GM19239 (cell line): ENCODE measurements at places on chromosomes 1 and 21.

DNA sequence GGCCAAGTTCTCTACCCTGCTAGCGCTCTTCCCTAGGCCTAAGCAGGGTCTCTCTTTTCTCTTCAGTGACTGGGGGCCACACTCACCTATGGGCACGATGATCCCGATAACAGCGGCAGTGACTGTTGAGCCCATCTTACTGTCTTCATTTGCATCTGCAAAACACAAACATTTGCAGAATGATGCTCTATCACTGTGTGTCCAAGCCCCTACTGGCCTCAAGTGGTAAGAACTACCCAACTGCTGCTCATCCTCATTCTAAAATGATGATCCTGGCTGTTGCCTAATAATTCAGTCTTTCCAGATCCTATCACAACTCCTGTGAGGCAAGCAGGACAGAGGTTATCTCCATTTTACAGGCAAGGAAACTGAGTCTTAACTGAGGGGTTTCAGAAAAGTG lies 16.7 kb upstream of the MAGOH start:
- no peak for DNase-seq

- no peak for DNase-seq
Measured at GRCh38 chr1:201506092-201506491, 831 bp downstream of the CSRP1 start.

DNA sequence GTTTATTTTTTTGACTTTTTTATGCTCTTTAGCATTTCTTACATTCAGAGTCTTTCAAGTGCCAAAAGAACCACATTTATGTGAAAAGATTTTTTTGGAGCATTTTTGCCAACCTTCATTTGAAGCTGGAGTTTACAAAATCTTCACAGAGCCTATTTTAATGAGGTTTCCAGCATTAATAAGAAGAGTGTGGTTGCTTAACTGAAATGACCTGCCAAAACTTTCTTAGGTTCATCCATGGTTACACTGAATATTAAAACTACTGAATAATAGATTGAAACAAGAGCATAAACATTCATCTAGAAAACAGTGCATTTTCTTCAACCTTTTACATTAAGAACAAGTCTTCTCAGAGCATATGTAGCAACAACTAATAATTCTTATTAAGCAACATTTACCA lies 672.3 kb upstream of the CXADR start:
- DNase-seq, result no peak

- DNase-seq, result no peak
Measured at GRCh38 chr1:169085911-169086310, 20.6 kb upstream of the ATP1B1 start.

DNA sequence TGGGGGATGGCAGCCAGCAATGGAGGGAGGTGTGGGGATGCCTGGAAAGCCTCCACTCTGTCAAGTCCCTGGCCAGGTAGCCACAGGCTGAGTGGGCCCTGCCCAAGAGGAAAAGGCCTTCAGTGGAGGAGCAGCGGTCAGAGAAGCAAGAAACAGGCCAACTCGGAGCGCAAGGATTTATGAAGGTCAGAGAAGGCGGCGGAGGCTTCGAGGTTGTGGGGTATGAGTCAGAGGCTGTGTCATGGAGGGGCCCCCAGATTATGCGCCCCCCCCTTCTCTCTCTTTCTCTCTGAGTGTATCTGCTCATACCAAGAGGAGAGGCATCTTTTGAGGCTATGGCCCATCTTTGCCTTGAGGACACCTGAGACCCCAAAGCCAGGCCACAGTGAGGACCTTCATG lies 99.5 kb downstream of the CASZ1 start:
- no peak for DNase-seq

GRCh38 chr1:232464325-232464724 lies 165.6 kb downstream of the SIPA1L2 start:
- DNase-seq, result no peak

DNA sequence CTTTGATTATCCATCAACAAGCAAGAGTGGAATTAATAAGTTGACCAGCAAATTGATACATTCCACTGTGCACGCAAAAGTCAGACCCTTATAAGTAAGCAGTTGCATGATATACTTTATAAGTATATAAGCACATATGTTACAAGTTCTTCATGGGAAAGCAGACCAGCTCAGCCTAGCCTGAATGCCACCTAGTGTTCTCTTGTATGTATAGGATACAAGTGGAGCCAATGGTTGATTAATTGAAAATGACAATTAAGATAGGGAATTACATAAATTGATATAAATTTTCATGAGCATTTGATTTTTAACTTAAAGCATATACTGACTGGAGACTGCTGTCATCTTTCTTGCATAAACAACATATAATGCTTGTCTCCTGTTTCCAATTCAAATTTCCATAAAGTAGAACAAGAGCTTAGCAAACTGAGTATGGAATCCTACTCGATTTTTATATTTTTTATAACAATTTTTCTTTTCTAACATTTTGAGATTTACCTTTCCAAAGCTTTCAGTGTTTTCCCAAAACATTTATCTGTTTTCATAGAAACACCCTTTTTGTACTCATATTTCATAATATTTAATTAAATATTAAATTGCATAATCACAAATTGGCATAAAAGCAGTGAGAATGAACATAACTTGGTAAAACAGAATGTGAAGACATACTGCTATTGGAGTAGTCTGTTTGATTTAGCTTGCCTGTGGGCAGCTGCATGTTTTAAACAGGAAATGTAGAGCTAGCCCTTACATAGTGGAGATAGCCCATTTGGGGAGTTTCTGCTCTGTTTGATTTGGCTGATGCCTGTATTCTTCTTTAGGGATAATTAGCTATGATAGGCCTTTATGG lies 62.8 kb downstream of the MAGI3 start:
- no peak for DNase-seq

DNA sequence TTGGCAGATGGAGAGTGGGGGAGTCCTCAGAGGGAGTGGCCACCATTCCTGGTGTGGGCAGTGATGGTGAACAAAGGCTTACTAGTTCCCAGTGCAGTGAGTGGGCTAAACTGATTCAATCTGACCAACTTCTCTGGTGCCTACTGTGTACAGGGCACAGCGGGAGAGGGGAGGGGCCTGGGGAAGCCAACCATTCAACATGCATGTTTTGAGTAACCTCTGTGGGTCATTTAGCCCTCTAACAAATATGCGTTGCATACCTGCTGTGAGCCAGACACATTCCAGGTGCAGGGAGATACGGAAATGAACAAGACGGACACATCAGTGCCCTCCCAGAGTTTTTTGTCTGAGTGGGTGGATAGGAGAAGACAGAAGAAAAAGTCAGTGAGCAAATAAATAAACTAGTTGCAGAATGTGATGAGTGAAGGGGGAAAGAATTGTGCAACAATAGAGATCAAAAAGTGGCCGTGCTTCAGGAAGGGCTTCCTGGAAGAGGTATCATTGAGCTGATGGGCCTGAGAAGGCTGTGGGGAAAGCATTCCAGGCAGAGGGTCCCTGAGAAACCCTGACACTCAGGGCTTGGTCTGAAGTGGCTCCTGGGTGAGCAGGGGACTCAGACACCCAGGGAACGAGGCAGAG lies 78.8 kb downstream of the EPHB2 start:
- DNase-seq, result no peak

- DNase-seq, result no peak
Measured at GRCh38 chr21:21481239-21481638, 483.0 kb downstream of the NCAM2 start.

DNA sequence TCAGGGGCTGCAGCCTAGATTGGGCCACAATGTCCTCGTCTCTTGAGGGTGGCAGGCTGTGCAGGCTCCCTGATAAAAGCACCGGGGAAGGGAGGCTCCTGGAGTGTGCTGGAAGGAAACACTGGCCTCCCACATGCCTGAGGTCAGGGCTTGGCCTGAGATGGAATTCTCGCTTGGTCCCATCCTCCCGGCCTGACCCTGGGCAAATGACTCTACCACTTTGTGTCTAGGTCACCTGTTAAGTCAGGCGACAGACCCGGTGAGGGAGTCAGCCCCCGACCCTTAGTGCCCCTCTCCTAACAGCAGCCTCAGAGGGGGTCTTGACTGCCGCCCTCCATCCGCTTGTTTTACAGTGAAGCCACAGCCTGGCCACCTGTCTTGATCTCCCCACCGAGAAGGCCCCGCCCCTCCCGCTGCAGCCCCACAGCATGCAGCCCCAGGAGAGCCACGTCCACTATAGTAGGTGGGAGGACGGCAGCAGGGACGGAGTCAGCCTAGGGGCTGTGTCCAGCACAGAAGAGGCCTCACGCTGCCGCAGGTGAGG lies 2.5 kb downstream of the SMIM1 start:
- no peak for DNase-seq

DNA sequence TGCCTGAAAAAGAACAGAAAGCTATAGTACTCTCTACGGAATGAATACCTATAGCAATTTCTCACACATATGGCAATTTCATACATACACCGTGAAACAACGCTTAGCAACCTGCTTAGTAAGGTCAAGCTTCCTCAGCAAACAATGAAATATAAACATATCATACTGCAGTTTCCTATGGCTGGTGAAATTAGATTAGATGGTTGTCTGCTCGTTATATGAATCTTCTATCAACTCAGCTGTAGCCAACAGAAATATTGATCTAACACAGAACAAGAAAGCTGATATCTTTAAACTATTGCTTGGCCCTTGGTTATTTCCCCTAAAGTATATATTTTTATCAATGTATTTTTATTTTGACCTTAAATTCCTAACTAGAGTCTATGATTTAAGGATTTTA lies 187.8 kb downstream of the SLC44A5 start:
- DNase-seq, result no peak

DNA sequence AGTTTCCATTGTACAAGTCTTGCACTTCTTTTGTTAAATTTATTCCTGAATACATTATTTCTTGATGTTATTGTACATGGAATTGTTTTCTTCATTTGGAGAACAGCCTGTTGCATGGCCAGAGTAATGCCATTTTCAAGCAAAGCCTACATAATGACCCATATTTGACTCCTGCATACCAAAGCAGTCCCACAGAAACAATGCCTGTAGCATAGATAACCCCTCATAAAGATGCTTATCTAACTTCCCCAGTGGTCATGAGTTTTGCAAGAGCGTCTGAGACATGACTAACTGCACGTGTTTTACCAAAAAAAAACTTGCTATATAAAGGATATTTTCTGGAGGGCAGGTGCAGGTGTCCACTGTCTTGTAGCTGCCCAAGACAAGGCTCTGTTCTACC lies 30.3 kb upstream of the RLF start:
- DNase-seq, result no peak

GRCh38 chr1:202227053-202227672 lies 33.6 kb downstream of the LGR6 start:
- DNase-seq, result no peak

DNA sequence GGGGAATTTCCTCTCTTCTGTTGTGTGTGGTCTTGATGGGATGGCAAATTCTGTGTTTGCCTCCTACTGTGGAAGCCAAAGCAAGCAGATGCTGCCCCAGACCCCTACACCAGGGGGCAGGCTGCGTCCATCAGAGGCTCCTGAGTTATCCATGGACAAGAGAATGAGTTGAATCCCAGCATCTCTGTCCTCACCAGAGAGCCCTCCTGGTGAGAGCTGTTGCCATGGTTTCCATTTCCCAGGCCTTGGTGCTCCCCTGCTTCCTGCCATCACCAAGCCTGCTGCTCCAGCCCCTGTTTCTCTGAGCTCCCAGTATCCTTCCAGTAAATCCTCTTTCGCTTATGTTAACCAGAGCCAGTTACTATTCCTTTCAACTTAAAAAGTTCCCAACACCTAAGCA lies 20.4 kb upstream of the GNG12 start:
- no peak for DNase-seq

DNA sequence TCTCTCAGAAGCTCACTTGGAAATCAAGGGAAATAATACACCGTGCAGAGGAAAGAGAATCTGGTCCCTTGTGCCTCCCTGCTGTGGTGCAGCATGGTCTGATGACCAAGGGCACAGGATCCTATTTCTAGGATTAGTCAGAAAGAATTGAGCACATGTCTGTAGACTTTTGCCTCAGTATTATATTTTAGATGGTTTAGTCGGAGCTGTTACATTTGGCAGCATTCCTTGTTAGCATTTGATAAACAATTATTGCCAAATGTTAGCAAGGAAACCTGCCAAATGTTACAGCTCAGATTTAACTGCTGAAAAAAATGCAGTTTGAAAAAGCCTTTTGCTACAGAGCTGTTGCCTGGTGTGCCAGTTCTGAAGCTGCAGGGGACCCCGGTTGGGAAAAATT lies 183.5 kb upstream of the DPYD start:
- DNase-seq, result no peak

DNA sequence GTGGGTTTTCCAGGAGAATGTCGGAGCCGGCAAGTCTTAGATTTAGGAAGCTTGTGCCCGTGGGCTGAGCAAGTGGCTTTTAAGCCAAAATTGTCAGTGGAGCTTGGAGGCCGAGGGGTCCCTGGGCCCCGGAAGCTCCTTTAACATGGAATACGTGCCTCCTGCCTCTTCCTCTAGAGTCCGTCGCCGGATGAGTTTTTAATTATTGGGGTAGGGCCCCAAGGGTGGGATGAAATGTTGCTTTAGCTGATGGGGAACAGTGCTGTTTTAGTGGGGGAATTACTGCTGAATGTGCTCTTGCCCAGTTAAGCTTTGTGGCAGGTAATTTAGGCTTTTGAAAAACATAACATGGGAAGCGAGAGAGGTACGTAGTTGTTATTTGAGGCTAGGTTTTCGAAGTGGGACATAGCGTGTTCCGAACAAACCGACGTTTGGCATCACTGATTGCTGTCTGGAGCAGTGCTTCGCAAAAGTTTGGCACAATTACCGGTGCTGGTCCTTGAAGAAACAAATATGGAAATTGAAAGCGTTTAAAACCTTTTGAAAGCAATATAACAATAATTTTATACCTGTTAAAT lies 786 bp downstream of the RPL5 start:
- DNase-seq, result no peak

DNA sequence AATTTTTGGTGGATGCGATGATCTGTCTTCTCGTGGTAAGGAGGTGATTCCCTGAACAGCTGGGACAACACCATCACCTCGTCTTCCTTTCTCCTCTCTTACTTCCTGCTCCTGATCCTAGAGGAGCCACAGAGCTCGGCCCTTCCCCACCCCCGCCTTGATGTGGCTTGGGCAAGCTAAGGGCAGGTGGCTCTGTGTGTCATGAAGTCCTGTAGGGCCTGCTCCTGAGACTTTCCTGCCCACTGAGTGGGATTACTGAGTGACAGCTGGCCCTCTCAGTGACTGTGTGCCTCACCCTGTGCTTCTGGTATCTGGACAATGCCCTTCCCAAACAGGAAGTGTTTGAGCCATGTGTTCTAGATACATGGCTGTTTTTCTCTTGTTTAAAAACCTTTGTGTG lies 153.0 kb downstream of the KCNJ6 start:
- no peak for DNase-seq

- no peak for DNase-seq
Measured at GRCh38 chr1:59755069-59755685, 59.6 kb upstream of the HOOK1 start.

GRCh38 chr1:178849918-178850317 lies 21.0 kb downstream of the ANGPTL1 start:
- no peak for DNase-seq

- DNase-seq, result no peak
Measured at GRCh38 chr1:67573311-67573872, 111.6 kb upstream of the GADD45A start.
